ENCODE measurements at places on chromosomes 5 and 9. TPM values are rescaled to one million over a fixed set of nuclear protein-coding genes. Genes with fewer than 3 reads are reported as not detected.

DNA sequence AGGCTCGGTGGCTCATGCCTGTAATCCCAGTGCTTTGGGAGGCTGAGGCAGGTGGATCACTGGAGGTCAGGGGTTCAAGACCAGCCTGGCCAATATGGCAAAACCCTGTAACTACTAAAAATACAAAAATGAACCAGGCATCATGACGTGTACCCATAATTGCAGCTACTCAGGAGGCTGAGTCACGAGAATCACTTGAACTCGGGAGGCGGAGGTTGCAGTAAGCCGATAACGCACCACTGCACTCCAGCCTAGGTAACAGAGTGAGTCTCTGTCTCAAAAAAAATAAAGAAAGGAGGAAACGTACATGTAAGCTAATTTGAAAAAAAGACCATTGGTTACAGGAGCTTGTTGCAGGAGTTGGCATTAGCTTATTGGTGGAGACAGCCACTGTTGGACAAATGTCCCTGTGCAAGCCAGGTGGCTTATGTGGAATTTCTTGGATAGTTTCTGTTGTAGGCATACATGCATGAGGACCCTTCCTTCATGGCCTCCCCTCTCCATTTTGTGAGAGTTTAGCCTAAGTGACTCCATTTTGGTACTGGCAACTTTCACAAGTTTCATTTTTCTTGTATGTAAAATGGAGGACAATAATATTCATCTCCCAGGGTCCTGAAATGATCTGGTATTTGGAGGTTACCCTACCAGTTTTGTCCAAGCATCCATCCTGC, 16.8 kb upstream of the RAB14 start:
- no peak for DNase-seq

DNA sequence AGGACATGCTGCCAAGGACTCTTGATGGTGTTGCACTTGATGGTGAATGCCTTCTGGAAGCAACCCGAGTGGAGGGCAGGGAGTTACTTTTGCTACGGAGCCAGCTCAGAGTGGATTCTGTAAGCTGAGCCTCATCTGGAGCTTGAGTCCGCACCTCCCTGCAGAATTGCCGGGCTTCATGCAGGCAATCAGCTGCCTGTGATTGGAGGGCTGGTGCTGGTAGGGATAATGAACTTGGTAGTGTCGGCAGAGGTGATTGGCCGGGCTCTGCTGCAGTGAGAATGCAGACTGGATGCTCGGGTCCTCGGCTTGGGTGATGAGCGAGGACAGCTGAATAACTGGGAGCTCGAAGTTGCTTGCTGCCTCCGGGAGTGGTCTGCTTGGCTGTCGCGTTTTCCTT, 23.1 kb downstream of the SLC25A25 start:
- no peak for DNase-seq

GRCh38 chr5:84088996-84089395, 295.7 kb downstream of the EDIL3 start:
- peak; percentile 30 for DNase-seq

- DNase-seq, result peak; percentile 43
These were observed 33.8 kb downstream of the WNK2 start for GRCh38 chr9:93217706-93218105.

DNA sequence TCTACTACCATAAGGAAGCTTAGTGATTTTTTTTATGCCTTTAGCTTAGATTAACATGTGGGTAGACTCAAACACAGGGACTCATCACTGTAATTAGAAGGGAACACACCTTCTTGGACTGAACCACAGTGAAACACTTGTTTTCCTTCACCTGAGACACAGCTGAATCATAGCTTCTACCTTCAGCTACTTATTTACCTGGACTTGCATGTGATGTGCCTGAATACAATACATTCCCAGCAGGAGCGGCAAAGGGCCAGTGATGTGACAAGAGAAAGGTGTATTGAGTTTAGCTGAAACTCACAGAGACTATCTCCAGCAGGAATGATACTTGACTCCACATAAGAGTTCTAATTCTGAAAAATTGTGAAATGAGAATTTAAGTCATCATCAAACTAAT, 37.8 kb downstream of the GRAMD2B start:
- no peak for DNase-seq

DNA sequence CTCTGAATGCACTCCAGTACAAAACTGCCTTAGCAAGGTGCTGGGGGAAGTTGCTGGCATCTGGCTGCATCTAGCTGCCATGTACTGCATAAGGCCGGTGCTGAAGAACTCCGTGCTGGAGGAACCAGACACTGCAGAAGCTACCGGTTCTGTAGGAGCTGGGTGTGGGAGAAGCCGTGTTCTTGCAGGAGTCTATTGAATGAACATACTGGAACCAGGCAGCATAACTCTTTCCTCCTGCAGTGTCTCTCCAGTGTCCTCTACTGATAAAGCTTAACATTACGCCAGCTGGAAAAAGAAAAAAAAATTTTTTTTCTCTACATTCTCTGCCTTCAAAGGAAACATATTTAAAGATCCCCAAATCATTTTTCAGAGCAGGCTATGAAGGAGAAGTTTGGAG, 38.5 kb downstream of the VPS13A start:
- DNase-seq, result no peak

- no peak for DNase-seq
These were observed 567.0 kb downstream of the BNC2 start for GRCh38 chr9:16303506-16303905.

GRCh38 chr9:37914701-37915358, 10.9 kb upstream of the SLC25A51 start:
- no peak for DNase-seq

GRCh38 chr9:107005201-107005600, 142.2 kb downstream of the ZNF462 start:
- no peak for DNase-seq

GRCh38 chr9:421896-422295, 207.2 kb downstream of the DOCK8 start:
- DNase-seq, result no peak

- DNase-seq, result no peak
These were observed 38.0 kb downstream of the KIF24 start for GRCh38 chr9:34291023-34291422.

- DNase-seq, result peak; percentile 83
These were observed 146.6 kb downstream of the SEC61B start for GRCh38 chr9:99368341-99369326.

GRCh38 chr9:122642226-122642625, 15.2 kb downstream of the OR1B1 start:
- no peak for DNase-seq

- no peak for DNase-seq
These were observed 41.3 kb downstream of the GARNL3 start for GRCh38 chr9:127305838-127306226.

- no peak for DNase-seq
These were observed 50.5 kb upstream of the CTNNAL1 start for GRCh38 chr9:109063760-109064159.

DNA sequence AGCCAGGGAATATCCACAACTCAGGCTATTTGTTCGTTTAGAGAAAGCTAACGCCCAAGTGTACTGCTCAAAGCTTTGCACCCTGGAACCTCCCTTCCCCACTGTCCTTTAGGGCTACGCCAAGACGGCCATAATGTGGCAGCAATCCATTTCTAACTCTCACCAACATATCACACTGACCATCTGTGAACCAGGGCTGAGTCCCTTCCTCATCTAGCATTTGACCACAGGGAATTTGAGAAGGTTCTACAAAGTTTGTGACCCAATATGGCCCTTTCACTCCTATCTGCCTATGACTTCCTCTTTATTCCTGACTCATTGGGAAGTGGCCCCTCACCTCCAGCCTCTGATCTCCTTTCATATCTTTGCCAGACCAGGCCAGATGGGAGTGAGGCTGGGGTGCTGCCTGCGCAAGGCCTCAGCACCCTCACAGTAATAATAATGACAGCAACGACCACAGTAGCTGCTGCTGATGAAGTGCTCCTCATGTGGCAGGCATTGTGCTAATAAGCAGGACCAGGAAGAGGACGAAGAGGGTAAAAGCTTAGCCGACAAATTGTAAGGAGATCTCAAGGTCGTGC, 9.3 kb upstream of the ARAP3 start:
- DNase-seq, result no peak

- no peak for DNase-seq
These were observed 49.2 kb downstream of the KCTD16 start for GRCh38 chr5:144219869-144220268.

DNA sequence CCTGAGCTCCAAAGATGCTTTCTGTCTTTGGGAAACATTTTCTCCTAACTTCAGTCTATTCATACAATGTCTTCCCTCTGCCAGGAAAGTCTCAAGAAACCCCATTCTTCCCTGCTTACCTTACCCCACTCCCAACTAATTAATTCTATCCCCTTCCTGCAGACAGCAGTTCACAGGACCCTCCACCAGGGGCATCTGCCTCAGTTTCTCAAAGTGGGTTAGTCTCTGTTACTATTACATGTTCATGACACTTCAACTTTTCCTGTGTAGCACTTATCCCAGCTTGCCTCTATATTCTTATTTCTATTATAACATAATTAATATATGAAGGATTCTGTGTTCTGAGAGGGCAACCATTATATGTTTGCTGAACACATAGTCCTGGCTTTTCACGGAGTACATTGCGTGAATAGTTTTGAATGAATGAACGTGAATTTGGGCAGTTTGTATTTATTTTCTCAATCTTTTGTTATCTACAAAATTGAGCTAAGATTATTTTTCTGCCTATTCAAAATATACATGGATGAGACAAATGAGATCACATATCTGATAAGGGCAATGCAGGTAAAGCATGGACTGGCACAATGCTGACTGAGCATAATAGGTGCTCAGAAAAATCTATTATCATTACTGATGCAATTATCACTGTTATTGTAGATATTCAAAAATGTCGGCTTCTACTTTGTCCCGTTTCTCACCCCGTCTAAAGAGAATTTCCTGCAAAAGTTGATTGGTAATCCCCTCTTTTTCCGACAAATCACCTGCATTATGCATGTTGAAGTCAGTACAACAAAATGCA, 341.1 kb downstream of the BRINP1 start:
- no peak for DNase-seq

- DNase-seq, result no peak
These were observed 11.9 kb downstream of the ERBIN start for GRCh38 chr5:65938256-65938655.

- no peak for DNase-seq
These were observed 190.8 kb downstream of the ARHGEF28 start for GRCh38 chr5:73816656-73817420.

DNA sequence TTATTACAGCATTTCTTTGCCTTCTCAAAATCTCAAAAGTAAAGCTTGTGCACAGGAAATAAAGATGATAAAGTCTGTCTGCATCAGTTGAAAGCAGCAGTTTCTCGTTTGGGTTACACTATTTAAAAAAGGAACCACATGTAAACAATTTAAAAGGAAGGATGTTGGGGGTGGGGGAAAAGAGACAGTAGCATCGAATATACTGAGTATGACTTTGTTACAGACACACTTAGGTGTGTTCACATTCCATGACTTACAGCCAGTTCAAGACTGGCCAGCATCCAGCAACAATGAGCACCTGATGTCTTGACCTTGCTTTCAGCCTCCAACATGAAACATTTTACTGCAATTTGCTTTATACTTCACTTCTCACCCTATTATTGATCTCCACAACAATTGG, 8.7 kb downstream of the GAPT start:
- peak; percentile 36 for DNase-seq

- no peak for DNase-seq
These were observed 26.7 kb downstream of the CSF1R start for GRCh38 chr5:150059623-150060022.

DNA sequence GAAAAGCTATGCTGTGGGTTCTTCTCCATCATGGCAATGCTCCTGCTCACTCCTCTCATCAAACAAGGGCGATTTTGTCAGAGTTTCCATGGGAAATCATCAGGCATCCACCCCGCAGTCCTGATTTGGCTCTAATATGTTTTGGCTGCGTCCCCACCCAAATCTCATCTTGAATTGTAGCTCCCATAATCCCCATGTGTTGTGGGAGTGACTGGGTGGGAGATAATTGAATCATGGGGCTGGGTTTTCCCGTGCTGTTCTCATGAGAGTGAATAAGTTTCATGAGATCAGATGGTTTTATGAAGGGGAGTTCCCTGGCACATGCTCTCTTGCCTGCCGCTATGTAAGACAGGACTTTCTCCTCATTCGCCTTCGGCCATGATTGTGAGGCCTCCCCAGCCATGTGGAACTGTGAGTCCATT, 163.8 kb downstream of the GADD45G start:
- DNase-seq, result no peak

GRCh38 chr5:88677943-88678769, 204.8 kb downstream of the MEF2C start:
- no peak for DNase-seq

DNA sequence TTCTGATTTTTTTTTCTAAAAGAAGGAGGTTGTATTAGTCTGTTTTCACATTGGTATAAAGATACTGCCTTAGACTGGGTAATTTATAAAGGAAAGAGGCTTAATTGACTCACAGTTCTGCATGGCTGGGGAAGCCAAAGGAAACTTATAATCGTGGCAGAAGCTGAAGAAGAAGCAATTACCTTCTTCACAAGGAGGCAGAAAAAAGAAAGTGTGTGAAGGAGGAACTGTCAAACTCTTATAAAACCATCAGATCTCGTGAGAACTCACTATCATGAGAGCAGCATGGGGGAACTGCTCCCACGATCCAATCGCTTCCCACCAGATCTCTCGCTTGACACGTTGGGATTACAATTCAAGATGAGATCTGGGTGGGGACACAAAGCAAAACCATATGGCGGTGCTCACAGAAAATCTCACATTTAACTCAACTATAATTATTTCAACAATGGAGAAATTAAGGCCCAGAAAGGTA, 27.1 kb downstream of the DPYSL3 start:
- no peak for DNase-seq

DNA sequence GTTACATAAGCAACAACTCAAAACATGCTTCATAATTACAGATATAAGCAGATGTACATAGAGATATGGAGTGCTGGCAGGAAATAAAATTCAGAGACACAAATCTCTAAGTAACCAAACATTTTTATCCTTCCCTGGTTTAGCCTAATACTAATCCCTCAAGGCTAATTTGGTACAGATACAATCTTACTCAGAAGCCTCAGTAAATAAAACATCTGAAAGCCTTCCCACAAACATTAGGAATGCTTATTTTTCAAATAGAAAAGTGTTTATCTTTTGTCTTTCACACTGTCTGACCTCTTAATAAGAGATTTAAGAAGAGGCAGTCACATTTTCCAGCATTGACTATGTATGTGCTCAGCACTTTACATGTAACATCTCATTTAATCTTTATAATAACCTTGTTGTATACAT, 399.4 kb downstream of the ARRDC3 start:
- no peak for DNase-seq

PCDHB15 gene
- 0.58 TPM for total RNA-seq

IRGM gene
- total RNA-seq, result not detected

ASB6 gene
- 35.6 TPM for total RNA-seq

SPINK5 gene
- 4.4 TPM for total RNA-seq

ADAMTS6 gene
- 0.58 TPM for total RNA-seq

PCDHGA5 gene
- 6.7 TPM for total RNA-seq

MARCHF3 gene
- 11.9 TPM for total RNA-seq

PPIC gene
- 22.3 TPM for total RNA-seq

PRRX2 gene
- 1.7 TPM for total RNA-seq

C9orf43 gene
- not detected for total RNA-seq

PCDHGA3 gene
- total RNA-seq, result 1.1 TPM

DRD1 gene
- not detected for total RNA-seq

GKAP1 gene
- 26.4 TPM for total RNA-seq

ACSL6 gene
- not detected for total RNA-seq

HTR4 gene
- total RNA-seq, result not detected

ECM2 gene
- total RNA-seq, result not detected

NUTM2F gene
- total RNA-seq, result not detected

DND1 gene
- 1.4 TPM for total RNA-seq
